ENCODE measurements at places on chromosomes 11 and 22. TPM values are rescaled to one million over a fixed set of nuclear protein-coding genes. Genes with fewer than 3 reads are reported as not detected.

Gene LIF
- total RNA-seq = 0.29 TPM

Gene MISFA
- total RNA-seq = 1.7 TPM

Gene OR5B21
- total RNA-seq = not detected

Gene OR51B5
- not detected for total RNA-seq

Gene OR52N1
- not detected for total RNA-seq

Gene SNX32
- 14.7 TPM for total RNA-seq

Gene CDCA5
- total RNA-seq = 7.7 TPM

Gene SMIM38
- 0.32 TPM for total RNA-seq

Gene RAG2
- total RNA-seq = not detected

Gene FBXO7
- total RNA-seq = 78.3 TPM

Gene B3GAT1
- 240 TPM for total RNA-seq

Gene CST6
- total RNA-seq = not detected

Gene ADAMTS15
- 0.20 TPM for total RNA-seq

Gene HIC2
- 60.7 TPM for total RNA-seq

Gene STARD10
- total RNA-seq = 13.5 TPM

Gene RAB36
- total RNA-seq = 2.0 TPM

Gene DNAJB7
- total RNA-seq = not detected

Gene OR4D9
- total RNA-seq = not detected

Gene PARVA
- total RNA-seq = 15.0 TPM

Gene SMC1B
- total RNA-seq = not detected

Gene JAML
- total RNA-seq = not detected

Gene ASCL2
- not detected for total RNA-seq

Gene TMEM41B
- 43.6 TPM for total RNA-seq

Gene ADM2
- 37.6 TPM for total RNA-seq

Gene GAB4
- 0.15 TPM for total RNA-seq

Gene C11orf21
- total RNA-seq = not detected

Gene HBB
- total RNA-seq = not detected

Gene EXPH5
- 0.44 TPM for total RNA-seq

Gene CCDC15
- total RNA-seq = 2.8 TPM

Gene MS4A4A
- total RNA-seq = not detected

Gene ZNF280B
- 1.8 TPM for total RNA-seq

Gene INPP5J
- total RNA-seq = 15.4 TPM

Gene APIP
- 20.9 TPM for total RNA-seq

Gene DUSP8
- 123 TPM for total RNA-seq

Gene MYOD1
- total RNA-seq = not detected

Gene SAA1
- not detected for total RNA-seq

Gene APOC3
- total RNA-seq = not detected

Gene KCNQ1
- total RNA-seq = 0.44 TPM

Gene FAR1
- 74.4 TPM for total RNA-seq

Gene MFRP
- not detected for total RNA-seq

Gene AQP11
- total RNA-seq = 2.0 TPM

Gene NXPE4
- not detected for total RNA-seq

Gene ZMAT5
- total RNA-seq = 16.9 TPM

Gene MAML2
- 2.1 TPM for total RNA-seq

Gene APOL3
- not detected for total RNA-seq

Gene TEX12
- total RNA-seq = not detected

Gene NCF4
- total RNA-seq = not detected

Gene MRPL17
- total RNA-seq = 23.3 TPM

Gene B3GAT3
- total RNA-seq = 71.6 TPM

Gene PANX3
- not detected for total RNA-seq

Gene ZNF280A
- total RNA-seq = not detected

Gene OR52W1
- not detected for total RNA-seq
